ENCODE measurements at places on chromosomes 6 and 20.

DNA sequence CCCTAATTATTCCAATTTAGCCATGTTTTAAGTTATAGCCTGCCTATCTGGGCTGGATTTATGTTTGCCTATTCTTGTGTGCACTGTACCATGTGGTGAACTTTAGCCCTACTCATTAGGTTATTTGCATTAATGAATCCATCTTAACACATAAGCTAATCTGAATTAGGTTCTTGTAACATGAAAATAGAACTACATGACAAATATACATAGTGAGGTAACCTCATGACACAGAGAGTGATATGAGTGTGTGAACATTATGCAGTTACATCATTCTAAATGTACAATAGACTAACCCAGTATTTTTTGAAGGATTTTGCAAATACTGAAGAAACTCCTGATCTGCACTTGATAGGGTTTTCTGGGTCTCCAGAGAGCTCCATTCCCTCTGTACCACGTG, 733.7 kb upstream of the CITED2 start:
- DNase-seq: no peak

- DNase-seq: no peak
Observed at GRCh38 chr20:14775778-14776177, 438.4 kb upstream of the FLRT3 start.

- no peak for DNase-seq
Observed at GRCh38 chr6:25351485-25351884, 72.3 kb downstream of the CARMIL1 start.

GRCh38 chr20:61464307-61465303, 212.5 kb downstream of the CDH4 start:
- DNase-seq: no peak

GRCh38 chr20:37095108-37095598, 644 bp downstream of the RBL1 start:
- DNase-seq: no peak

DNA sequence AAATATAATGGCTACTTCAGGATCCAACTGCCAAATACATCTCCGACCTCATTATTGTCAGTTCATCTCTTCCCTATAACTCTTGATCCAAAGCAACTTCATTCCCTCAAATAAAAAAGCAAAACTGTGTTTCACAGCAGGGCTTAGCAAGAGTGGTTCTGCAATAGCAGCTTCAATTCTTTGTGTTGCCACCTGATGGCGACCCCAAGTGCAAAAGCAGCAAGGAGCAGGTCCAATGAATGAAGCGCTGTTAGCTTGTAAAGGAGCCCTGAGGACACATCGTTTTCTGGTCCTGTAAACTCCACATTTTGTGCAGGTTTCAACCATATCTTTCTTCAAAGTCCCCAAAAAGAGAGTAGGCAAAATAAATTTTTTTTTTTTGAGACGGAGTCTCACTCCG, 19.6 kb downstream of the RTN4IP1 start:
- DNase-seq: no peak

GRCh38 chr6:82568290-82568993, 204.8 kb downstream of the TPBG start:
- DNase-seq: no peak
